ENCODE measurements at places on chromosomes 2 and 18.
A peak's percentile ranks its signal among the peaks of the same experiment; 100 is the strongest.

- DNase-seq = peak; percentile 25
Measured at GRCh38 chr2:108988796-108989713, at the start of gene EDAR. EDAR (minus strand) TSS chr2:108989220; CDS start chr2:108931014, 58,206 bp downstream.

GRCh38 chr2:172228177-172228808 lies 125.6 kb upstream of the DLX2 start:
- no peak for DNase-seq

- DNase-seq = no peak
Measured at GRCh38 chr2:188412190-188412589, 120.5 kb downstream of the GULP1 start.

DNA sequence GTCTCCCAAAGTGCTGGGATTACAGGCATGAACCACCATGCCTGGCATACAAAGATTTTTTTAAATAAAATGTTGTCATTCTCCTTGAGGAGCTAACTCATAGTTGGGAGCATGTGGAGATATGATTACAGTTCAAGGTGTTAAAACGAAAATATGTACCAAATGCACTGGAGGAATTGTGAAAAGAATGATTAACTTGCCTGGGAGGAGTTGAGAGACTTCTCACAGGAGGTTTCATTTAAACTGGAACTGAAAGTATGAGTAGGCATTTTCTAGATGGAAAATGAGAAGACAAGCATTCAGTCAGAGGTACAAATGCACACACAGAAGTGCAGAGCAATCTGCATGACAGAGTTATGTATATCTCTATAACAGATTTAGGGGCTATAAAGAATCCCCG lies 126.6 kb upstream of the PDE1A start:
- no peak for DNase-seq

- no peak for DNase-seq
Measured at GRCh38 chr2:240211598-240212424, 71.4 kb upstream of the OTOS start.

- no peak for DNase-seq
Measured at GRCh38 chr18:59990121-59990823, 90.5 kb downstream of the PMAIP1 start.

GRCh38 chr2:133586978-133587377 lies 18.7 kb upstream of the NCKAP5 start:
- DNase-seq = no peak

DNA sequence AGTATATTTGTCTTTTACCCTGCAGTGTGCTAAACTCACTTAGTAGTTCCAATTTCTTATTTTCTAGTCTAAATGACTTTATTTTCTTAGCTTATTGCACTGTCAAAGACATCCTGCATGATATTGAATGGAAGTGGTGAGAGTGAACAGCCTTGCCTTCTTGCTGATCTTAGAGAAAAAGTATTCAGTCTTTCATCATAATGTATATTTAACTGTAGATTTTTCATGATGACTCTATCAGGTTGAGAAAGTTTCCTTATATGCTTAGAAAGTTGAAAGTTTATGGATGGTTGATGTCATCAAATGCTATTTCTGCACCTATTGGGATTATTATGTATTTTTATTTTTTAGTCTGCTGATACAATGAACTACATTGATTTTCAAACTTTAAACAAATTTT lies 21.3 kb upstream of the COL3A1 start:
- DNase-seq = no peak

- peak; percentile 48 for DNase-seq
Measured at GRCh38 chr2:118841828-118842461, 5.5 kb downstream of the EN1 start.

DNA sequence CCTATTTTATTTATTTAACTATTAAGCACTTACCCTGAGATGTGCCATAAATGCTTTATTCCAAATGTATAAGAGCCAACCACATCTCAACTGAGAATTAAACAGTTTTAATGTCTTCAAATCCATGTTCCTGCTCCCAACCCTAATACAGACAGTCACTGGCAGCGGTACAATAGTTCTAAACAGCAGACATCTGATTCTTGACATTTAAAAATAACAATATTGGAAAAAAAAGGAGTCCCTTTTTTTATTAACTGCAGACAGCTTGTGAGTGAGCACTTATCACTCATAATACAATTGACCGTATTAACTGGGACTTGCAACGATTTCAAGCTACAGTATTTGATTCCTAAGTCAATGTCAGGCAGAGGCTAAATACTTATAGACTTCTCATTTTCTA lies 424.6 kb downstream of the TGIF1 start:
- DNase-seq = no peak

GRCh38 chr2:9554921-9555296 lies 721 bp downstream of the ADAM17 start:
- peak; percentile 63 for DNase-seq

- no peak for DNase-seq
Measured at GRCh38 chr2:16660114-16660513, 5.5 kb downstream of the CYRIA start.

- DNase-seq = no peak
Measured at GRCh38 chr18:7681298-7681697, 114.2 kb downstream of the PTPRM start.

- no peak for DNase-seq
Measured at GRCh38 chr2:136121204-136121910, 3.4 kb upstream of the CXCR4 start.

GRCh38 chr2:38174131-38174530 lies 98.2 kb upstream of the CYP1B1 start:
- no peak for DNase-seq

DNA sequence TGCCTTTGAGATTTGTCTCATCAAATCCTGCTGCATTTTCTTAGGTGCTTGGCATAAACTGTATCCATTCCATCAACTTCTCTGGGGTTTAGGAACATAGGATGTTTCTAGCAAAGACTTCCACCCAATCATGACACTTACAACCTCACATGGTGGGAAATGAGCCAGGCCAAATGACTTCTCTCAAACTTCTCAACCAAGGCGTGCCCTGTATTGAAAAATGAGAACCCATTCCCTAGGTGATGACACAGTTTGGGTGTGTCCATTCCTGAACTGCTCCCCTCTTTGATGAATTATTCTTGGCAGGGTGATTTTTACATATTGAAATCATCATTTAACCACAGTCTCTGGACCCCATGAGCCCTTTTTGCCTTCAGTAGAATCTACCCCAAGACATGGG lies 161.1 kb downstream of the EN1 start:
- DNase-seq = no peak

- no peak for DNase-seq
Measured at GRCh38 chr2:153072077-153072476, 353.7 kb downstream of the ARL6IP6 start.

GRCh38 chr18:48500517-48500916 lies 38.3 kb upstream of the CTIF start:
- no peak for DNase-seq

DNA sequence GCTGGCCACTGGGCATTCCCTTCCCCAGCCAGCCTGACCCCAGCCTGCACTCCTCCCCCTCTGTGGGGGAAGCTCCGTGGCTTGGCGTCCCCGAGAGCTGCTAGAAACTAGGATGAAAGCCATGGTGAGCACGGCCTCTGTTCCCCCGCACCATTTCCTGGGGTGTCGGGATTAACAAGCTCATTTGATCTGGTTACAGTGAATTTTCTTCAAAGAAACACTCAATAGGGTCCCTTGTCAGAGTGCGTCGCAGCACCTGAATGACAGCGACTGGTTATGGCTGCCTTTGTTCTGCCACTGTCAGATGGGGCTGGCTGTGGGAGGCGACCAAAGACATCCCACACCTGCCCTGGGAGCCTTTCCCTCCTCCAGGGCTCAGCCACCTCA lies 7.7 kb upstream of the ALPI start:
- no peak for DNase-seq

- peak; percentile 56 for DNase-seq
Measured at GRCh38 chr2:58047373-58047935, 848 bp downstream of the VRK2 start.
